GDM1 (cell line): ENCODE measurements at places on chromosomes 4 and X.
A peak's percentile ranks its signal among the peaks of the same experiment; 100 is the strongest.

- no peak for DNase-seq
These were observed 326.4 kb downstream of the DCHS2 start for GRCh38 chr4:154164931-154165839.

- DNase-seq = peak; percentile 22
These were observed 276.8 kb downstream of the ZNF674 start for GRCh38 chrX:46268412-46268811.

DNA sequence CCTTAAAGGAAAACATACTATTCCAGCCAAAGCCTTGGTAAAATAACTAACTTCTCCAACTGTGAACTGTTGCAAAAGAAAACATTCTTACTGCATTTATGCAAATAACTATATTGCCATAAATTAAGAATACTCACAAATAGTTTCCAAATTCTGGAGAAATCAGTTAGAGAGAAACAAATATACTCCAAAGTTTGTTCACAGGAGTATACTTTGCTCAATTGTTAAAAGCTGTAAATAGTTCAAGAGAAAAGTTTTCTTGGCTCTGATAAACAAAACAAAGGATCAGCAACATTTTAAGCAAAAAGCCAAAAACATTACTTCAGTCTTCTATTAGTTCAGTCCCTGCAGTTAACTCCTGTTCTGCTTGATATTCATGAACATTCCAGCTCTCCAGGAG, 83.0 kb downstream of the EIF4E start:
- DNase-seq = no peak

DNA sequence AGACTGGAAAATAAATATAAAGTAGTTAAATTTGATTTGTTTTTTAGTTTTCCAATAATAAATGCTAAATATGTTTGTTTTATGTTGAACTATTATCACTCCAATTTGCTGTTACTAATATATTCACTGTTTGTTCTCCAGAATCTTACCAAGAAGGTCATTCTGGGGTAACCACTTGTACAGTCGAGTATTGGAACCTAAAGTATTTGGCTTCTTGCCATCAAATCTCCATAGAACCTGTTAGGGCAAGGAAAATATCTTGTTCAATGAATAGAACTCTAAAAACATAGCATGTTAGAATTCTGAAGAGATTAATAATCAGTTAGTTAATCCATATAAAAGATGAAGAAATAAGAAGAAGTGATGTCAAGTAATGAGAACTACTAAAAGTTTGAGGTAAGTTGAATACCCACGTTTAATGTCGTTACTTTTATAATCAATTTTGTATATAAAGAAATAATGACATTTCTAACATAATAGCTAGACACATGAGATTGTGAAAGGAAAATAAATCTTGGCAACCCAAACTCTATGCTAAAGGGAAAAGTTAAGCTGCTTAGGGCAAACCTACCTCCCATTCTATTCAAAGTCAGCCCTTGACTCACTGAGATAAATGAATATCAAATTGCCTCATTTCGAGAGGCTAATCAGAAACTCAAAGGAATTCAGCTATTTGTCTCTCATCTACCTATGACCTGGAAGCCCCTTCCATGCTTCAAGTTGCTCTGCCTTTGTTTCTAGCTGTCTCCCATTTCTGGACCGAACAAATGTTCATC, 15.3 kb downstream of the UGT2B15 start:
- DNase-seq = no peak

DNA sequence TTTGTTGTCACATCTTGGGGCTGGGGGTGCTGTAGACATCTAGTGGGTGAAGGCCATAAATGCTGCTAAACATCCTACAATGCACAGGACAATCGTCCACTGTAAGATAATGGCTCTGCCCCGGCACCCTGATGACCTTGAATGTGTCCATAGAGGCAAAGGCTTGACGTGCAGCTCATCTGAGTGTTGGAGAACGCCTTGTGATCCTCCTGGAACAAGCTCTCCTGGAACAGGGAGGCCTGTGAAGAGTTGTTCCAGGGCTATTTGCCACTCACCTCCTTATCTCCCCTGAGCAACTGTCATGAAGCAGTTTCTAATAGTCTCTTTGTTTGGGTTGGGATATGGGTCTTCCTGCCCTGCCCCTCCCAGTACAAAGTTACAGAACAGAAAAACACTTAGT, 15.2 kb upstream of the PCYT1B start:
- DNase-seq = no peak

- DNase-seq = no peak
These were observed 29.8 kb upstream of the TEX13C start for GRCh38 chrX:125289920-125290319.

DNA sequence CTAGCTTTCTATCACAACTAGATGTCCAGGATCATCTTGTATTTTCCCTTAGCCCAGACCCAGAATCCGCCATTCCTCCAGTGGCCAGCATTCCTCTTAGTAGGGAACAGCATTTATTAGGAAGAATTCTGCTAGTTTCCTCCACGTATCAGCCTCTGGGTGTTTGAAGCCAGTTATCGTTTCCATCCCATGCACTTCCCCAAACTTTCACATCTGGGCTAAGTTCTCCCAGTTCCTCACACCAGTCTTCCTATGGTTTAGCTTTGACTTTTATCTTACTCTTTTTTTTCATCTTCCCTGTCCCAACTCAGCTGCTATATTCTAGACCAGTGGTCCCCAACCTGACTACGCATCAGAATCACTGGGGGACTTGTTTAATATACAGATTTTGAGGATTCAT, 53.5 kb upstream of the PRSS48 start:
- no peak for DNase-seq

GRCh38 chr4:150181536-150181935, 103.3 kb downstream of the DCLK2 start:
- DNase-seq = no peak

DNA sequence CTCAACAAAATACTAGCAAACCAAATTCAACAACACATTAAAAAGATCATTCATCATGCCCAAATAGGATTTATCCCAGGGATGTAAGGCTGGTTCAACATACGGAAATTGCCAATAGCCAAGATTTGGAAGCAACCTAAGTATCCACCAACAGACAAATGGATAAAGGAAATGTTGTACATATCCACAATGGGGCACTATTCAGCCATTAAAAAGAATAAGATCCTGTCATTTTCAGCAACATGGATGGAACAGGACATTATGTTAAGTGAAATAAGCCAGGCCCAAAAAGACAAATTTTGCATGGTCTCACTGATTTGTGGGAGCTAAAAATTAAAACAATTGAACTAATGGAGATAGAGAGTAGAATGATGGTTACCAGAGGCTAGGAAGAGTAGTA, 82.0 kb upstream of the FAM241A start:
- DNase-seq = no peak

- no peak for DNase-seq
These were observed 94.8 kb downstream of the LARP7 start for GRCh38 chr4:112731715-112732114.

- no peak for DNase-seq
These were observed 18.5 kb downstream of the LRRC66 start for GRCh38 chr4:52001616-52002015.
